ENCODE measurements at places on chromosomes 6 and 20. TPM values are rescaled to one million over a fixed set of nuclear protein-coding genes. Genes with fewer than 3 reads are reported as not detected.

Gene TSPO2
- total RNA-seq = not detected

Gene SOX18
- 2.1 TPM for total RNA-seq

Gene CST5
- not detected for total RNA-seq

Gene CENPW
- total RNA-seq = 12.1 TPM

DNA sequence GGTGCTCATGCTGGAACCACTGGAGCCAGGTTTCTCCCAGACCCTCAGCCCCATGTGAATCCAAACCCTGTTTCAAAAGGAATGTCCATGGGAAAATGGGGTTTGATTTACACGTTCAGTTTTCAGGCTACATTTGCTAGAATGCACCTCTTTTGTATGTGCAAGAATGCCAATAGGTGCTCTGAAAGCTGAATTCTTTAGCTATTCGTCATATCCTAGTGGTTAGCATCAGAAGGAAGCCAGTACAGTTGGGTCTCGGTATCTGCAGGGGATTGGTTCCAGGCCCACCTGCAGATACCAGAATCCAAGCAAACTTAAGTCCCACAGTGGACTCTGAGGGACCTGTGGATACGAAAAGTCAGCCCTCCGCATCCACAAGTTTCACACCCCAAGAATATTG is 93.4 kb downstream of the UST start:
- DNase-seq = no peak

- no peak for DNase-seq
Measured at GRCh38 chr6:75210885-75211739, 5.3 kb upstream of the COL12A1 start.

GRCh38 chr20:47217482-47218446 is 138.7 kb downstream of the ZMYND8 start:
- DNase-seq = no peak

- no peak for DNase-seq
Measured at GRCh38 chr20:35702824-35703695, 3.9 kb downstream of the ROMO1 start.

DNA sequence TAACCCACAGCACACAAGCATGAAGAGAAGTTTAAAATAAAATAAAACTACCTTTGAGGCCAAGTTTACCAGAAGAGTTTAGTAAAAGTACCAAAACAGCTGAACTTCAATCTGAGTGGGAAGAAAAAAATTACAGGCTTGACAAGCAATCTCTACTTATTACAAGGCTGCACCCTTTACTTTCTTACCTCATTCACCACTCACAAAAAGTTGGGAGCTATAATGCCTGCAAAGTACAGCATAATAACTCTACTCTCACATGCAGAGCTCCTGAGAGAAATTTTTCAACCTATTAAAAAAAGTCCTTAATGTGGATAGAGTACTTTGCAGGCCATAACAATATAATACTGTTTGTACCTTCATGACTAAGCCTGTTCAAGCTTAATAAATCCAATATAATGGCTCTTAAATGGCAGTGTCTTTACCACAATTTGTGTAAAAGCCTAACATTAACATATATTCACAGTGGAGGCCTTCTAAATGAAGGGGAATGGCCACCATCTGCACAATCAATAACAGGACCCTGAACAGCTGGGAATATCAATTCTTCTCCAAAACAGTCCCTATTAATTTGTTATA is 103.1 kb downstream of the DST start:
- DNase-seq = no peak

GRCh38 chr6:13733178-13733887 is 21.7 kb upstream of the RANBP9 start:
- no peak for DNase-seq

- no peak for DNase-seq
Measured at GRCh38 chr6:84583784-84584183, 180.6 kb downstream of the TBX18 start.

Data from chondrocyte (in vitro differentiated cells).